Urothelium cell line (cell line): ENCODE measurements at places on chromosomes 1 and 21.

GRCh38 chr1:225474439-225474985, 46.7 kb upstream of the LBR start:
- no peak for DNase-seq

DNA sequence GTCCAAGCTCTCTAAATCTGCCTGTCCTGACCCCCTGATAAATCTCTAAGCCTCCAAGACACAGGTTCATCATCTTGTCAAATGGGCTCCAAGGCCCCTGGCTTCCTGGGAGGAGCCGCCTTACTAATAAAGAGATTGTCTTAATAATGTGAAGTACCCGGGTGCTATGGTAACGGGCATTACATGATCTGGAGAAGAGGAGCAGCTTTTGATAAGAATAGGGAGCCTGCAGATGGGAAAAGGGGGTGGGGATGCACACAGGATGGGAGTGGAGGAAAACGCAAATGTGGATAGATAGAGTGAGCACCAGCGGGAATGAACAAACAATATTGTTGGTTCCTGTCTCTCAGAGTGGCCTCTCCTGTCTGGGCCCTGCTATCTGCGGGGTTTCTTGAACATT, 11.9 kb upstream of the RXRG start:
- no peak for DNase-seq

GRCh38 chr1:159932296-159933285, 7.3 kb upstream of the TAGLN2 start:
- DNase-seq: no peak

DNA sequence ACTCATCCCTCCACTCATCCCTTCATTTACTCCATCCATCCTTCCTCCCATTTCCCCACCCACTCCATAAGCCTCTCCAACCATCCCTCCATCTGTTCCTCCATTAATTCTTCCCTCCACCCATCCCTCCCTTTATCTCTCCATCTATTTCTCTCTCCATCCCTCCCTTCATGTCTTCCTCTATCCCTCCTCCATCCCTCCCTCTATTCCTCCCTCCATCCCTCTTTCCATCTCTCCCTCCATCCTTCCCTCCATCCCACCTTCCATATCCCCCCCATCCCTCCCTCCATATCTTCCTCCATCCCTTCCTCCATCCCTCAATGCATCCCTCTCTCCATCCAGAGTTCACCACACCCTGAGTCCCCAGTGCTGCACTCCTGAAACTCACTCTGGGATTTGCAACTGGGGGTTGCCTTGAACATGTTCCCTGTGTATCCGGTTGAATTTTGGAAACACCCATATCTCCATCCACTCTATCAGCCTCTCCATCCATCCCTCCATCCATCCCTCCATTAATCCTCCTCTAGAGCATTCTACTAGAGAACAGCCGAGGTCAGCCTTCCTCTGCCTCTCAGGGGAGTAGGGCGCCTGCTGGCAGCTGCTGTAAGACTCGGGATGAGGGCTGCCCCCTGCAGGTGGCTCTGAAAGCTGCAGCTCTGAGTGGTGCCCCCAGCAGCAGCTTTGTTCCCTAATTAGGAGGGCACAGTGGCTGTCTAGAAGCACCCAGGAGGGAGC, 39.4 kb downstream of the ABCG1 start:
- peak; percentile 39 for DNase-seq

DNA sequence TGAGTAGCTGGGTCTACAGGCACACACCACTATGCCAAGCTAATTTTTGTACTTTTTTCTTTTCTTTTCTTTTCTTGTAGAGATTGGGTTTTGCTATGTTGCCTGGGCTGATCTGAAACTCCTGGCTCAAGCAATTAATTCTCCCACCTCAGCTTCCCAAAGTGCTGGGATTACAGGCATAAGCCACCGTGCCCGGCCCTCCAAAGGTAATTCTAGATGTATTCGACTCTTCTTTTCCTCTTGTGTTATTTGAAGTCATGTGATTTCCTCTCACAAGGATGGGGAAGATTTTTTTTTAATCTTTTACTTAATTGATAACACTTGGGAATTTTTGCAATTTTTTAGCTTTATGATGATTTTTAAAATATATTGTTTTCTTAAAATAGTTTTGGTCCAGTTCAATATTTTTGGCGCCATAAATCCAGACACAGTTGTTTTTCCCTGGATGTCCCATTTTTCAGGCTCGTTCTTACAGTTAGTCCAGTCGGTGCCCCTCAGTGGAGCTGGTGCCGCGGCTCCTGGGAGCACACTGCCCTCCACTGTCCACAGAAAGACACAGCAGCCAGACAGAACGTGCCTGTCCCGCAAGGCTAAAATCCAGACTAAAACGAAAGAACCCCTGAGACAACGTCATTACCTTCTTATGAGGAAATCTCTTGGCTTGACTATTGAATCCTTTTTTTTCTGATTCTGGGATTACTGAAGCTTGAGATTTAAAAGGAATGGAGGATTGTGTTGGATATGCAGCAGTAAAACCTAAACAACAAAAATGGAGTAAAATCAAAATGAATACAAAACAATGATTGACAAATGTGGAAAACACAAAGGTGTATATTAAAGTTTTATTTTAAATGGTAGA, 22.4 kb downstream of the STPG1 start:
- peak; percentile 82 for DNase-seq

DNA sequence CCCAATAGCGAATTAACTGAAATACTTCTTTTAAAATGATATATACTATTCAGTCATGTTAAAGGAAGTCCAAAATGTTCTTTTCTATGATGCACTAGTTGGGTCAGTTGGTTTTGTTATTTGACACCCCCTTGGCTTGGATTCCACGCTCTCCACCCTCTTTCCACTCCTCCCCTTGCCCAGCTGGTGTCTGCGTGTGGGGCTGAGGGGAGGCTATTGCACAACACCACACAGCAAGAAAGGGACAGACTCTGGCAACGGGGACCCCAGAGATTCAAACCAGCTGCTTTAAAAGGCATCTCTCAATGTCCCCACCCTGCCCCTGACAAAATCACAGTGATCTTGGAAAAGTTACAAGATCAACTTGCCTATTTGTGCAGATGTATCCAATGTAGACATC, 394.3 kb downstream of the TGFB2 start:
- no peak for DNase-seq

DNA sequence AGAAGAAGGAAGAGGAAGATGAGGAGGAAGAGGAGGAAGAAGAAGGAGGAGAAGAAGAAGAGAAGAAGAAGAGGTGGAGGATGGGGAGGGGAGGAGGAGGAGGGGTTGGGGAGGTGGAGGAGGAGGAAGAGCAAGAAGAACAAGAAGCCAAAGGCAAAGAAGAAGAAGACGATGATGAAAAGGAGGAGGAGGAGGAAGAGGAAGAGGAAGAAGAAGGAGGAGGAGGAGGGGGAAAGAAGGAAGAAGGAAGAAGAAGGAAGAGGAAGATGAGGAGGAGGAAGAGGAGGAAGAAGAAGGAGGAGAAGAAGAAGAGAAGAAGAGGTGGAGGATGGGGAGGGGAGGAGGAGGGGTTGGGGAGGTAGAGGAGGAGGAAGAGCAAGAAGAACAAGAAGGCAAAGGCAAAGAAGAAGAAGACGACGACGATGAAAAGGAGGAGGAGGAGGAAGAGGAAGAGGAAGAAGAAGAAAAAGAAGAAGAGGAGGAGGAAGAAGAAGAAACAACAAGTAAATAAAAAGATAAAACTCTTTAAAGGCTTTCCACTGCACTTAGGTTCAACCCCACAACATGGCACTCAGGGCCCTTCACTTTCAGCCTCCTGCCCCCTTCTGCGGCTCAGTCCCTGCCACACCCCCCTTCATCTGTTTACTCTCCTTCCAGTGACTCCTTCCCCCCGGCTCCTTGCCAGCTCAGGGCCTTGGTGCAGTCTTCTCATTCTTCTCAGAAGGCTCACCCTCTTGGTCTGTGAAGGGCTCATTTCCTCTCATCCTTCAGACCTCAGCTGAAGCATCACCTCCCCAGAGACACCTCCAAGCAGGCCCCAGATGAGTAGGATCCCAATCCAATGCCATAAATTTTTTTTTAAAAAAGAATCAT, 114.0 kb downstream of the KCNN3 start:
- peak; percentile 37 for DNase-seq

GRCh38 chr1:228987286-228987685, 252.0 kb downstream of the RHOU start:
- DNase-seq: no peak

DNA sequence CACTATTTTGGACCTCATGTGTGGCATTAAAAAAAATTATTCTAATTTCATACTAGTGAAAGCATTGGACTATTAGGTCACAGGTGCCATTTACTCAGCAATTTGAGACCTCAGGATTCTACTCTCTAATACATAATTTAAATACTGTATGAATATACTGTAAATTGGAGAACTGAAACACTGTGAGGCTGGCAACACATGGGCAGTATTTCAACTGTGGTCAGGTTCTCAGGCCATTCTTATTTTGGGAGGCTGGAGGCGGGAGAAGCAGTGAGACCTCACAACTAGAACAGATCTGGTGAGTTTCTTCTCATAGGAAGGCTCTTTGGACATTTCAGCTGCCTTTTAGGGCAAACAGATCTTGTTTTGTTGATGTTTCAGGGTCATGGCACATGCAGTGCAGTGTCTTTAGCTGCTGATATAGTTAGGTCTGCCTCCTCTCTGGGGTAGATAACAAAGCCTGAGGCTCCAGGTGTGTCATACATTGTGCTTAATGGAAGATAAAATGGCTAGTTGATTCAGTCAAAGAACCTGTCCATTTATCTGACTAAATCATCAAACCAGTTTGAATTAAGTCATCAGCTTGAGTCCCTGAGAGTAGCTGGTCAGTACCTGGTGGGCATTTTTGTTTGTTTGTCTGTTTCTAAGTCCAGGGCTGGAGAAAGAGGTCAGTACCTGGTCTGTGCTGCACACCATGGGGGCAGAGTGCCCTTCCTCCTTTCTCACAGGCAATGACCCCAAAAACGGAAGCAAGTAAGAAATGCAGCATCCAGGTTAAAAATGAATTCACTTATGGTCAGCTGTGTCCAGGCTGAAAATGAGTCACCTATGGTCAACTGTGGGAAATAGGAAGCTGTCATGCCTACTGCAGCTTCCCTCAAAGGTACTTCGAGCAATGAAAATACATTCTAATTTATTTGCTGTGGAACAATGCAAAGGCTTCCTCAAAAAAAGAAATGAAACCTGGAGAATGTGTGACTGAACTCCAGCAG, 216.2 kb downstream of the SDCCAG8 start:
- DNase-seq: no peak

- DNase-seq: no peak
These were observed 82.1 kb downstream of the TRABD2B start for GRCh38 chr1:47914952-47915676.

GRCh38 chr1:4063516-4063915, 163.4 kb upstream of the C1orf174 start:
- no peak for DNase-seq

- DNase-seq: no peak
These were observed 48.8 kb downstream of the ZFYVE9 start for GRCh38 chr1:52190500-52191252.

DNA sequence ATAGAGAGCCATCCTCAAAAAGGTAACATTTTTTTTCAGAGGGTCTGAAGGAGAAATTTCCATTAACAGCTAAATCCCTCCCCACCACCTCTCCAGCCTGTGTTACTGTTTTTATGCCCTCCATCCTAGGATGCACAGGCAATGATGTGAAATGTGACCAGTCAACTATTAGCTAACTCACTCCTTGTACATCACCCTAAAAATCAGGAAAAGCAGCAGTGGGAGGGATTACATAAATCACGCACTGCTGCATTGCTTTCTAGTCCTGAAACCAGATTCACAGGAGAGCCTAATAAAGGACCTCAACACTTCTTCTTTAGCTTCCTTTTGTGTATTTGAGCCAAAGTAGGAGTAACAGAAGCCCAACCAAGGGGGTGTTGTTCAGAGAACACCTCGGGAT, 66.3 kb downstream of the LMO4 start:
- DNase-seq: no peak

DNA sequence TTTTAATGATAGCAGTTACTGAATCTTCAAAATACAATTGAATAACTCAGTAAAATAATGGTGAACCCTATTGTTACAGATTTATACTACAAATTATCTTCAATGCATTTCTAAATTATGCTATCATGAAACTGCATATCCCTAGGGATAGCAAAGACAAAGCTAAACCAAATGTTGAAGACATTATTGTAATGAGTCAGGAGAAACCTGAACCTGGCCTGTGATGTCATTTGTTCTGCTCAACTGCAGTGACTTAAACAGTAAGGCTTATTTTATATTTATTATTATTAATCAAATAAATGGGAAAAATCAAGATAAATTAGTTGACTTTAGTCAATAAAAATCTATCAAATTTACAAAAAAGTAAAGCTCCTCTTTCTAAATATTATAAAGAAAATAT, 100.3 kb downstream of the UCHL5 start:
- DNase-seq: no peak

- DNase-seq: no peak
These were observed 61.3 kb upstream of the BCL9 start for GRCh38 chr1:147479864-147480564.

DNA sequence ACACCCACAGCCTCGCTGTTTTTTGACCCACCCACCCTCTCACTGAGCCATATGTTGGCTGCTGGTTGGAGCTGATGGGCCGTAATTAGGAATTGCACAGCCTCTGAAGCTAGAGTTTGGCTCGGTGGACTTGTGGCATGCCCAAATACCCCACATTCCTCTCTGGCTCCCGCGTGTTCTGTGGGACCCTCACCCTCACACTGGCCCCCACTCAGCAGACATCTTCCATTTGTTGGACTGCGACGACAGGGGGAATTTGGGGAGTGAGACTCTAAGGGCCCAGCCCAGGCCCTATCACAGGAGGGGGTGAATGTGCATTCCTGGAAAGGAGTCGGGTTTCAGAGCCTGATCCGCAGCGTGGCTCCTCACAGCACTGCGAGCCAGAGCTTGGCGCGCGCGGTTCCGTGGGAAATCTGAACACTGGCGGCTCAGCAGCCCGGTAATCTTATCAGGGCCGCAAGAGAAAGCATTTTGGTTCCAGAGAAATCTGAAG, 5.2 kb downstream of the RCSD1 start:
- DNase-seq: no peak

DNA sequence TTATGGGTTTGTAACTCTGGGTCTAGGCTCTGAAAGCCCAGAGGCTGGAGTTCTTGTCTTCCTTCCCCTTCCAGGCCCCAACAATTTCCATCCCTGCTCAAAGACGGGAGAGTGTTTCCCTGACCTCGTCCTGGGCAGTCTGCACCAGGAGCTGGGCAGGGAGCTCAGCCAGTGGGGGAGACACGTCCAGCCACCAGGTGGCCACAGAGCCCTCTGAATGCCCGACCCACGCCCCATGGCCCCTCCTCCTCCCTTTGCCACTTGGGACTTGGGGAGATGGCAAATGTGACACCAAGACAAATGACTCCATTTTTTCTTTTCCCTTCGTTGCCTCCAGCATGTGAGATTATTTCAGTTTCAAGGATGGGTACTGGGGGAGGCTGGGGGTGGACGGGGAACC, 159.9 kb upstream of the AJAP1 start:
- DNase-seq: peak; percentile 10

DNA sequence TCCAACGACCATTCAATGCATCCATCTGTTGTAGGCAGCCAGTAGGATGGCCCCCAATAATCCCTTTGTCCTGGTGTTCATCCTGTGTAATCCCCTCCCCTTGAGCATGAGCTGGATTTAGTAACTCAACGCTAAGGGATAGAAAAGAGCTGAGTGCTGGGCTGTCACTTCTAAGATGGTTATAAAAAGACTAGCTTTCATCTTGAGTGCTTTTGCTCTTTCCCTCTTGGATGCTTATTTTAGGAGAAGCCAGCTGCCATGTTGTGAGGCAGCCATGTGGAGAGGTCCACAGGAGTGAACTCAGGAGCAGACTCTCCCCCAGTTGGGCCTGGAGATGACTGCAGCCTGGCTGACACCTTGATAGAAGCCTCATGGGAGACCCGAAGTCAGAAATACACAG, 401.5 kb downstream of the VAV3 start:
- no peak for DNase-seq
